ENCODE measurements at places on chromosomes 5 and 9. TPM values are rescaled to one million over a fixed set of nuclear protein-coding genes. Genes with fewer than 3 reads are reported as not detected.
A peak's percentile ranks its signal among the peaks of the same experiment; 100 is the strongest.

GRCh38 chr5:81925009-81925408 lies 46.8 kb upstream of the ATG10 start:
- DNase-seq: no peak

DNA sequence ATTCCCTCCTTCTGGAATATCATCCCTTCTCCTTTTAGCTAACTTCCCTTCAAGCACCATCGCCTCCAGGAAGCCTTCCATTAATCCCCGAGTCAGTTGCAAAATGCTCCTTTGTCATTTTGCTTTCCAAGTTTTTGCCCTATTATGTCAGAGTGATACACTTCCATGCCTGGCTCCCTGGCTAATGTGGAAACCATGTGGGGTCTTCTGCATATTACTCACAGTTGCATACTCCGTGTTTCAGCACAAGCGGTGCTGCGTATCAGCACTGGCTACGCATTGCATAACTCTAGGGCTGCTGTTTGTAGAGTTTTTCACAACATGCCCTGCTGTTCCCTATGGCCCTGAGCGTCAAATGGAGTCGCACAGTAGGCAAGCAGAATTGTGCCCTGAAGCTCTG lies 1.9 kb downstream of the TEX53 start:
- DNase-seq: peak; percentile 66

DNA sequence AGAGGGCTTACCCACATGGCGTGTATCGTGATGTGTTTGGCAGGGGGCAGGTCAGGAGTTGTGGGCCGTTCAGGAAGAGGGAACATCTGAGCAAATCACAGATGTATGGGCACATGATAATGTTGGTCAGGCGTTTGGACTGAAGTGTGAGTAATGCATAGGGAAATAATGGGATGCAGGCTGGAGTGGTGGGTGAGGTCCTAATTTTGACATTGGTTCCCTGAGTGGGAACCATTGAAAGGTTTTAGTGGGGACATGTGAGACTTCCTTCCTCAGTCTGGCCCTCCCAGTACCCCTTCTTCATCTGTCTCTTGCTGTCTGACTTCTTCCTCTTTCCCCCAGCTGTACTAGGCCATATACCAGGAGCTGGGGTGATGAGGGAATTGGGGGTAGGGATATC lies 7.6 kb downstream of the OTULIN start:
- DNase-seq: no peak

DNA sequence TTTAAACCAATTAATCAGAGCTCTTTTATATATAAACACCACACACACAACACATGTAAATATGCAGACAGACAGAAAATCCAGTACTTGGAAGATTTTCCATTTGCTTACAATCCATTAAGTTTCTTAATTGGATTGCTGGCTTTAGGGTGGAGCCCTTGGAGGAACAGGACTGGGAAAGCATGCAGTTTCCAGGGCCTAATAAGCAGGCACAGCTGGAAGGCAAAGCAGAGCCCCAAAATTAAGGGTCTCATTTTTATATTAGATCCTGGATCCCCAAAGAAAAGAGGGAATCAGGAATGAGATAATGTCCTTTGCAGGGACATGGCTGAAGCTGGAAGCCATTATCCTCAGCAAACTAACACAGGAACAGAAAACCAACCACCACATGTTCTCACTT lies 13.1 kb upstream of the SMC2 start:
- DNase-seq: no peak

DNA sequence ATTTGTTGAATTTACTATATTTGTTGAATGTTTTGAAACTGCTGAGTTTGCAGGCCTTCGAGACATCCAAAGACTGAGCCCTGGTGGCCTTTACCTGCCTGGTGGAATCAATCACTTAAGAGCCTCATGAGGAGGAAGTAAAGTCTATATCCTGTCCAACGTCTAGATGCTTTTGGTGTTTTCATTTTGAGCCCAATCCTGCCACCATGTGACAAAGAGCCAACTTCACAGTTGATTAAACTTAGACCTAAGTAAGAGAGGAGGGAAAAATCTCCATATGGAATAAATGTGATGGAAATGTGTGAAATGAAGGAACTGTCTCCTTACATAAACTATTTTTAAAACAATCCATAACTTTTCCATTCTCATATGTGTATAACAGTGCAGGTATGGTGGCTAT lies 220.1 kb downstream of the PRR16 start:
- DNase-seq: peak; percentile 64

DNA sequence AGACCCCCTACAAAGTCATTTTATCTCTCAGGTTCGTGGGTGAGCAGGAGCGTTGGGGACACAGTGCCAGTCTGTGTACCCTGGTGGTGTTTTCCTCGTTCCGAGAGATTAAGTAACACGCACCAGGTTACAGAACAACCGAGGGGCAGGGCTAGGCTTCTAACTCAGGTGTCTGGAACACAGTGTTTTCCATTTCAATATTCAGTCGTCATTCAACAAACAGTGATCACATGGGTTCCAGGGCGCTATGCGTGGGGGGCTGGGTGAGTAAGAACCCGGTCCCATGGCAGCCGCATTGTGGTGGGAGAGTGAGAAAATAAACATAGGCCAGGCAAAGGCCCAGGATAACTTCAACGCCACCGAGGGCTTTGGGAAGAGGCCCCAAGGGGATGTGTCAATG lies 55.9 kb upstream of the RNU6ATAC start:
- DNase-seq: no peak

DNA sequence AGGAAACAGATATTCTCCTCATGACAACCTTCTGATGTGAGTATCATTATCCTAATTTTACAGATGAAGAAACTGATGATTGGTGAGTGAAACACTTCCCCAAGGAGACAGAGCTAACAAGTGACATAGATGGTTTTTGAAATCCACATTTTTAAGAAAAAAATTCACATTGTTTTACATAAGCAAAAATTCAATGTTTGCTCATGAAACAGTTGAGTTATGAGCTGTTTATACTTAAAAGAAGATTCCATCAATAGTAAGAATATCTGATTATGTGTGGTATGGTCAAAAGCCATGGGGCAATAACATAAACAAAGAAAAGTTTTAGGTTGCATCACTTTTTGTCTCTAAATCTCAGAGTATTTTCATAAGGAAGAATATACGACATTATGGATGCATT lies 167.9 kb upstream of the PAPPA start:
- DNase-seq: no peak

The BASP1 gene
- total RNA-seq: 18.5 TPM

The C5orf52 gene
- total RNA-seq: not detected

The F2RL1 gene
- total RNA-seq: 3.1 TPM

The FOXD4L4 gene
- total RNA-seq: 0.09 TPM

All from fibroblast of the aortic adventitia (primary cell).